Chondrocyte (in vitro differentiated cells): ENCODE measurements at places on chromosomes 2 and 18. TPM values are rescaled to one million over a fixed set of nuclear protein-coding genes. Genes with fewer than 3 reads are reported as not detected.

Gene ZAP70
- total RNA-seq, result 0.37 to 0.41 TPM in 2 of 3 replicates, not detected in the other

Gene KCNF1
- not detected in 3 replicates for total RNA-seq

DNA sequence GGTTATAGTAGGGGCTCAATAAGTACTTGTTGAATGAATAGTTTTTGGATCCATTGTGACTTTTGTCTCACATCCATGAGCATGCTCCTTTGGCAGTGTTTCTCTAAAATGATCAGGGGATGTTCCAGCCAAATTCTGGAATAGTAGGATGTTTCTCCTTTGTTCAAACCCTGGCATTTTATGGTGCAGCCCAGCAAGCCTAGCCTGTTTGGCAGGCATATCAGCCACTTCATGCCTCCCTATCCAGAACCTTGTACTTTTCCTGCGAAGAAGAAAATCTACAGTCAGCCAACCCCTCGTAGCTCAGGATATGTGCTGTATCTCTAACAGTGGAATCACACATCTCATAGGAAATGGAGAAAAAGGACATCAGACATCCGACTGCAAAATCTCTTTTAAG lies 27.1 kb upstream of the RPRD1A start:
- no peak for DNase-seq

GRCh38 chr2:217625557-217626169 lies 377.1 kb downstream of the TNS1 start:
- no peak for DNase-seq

DNA sequence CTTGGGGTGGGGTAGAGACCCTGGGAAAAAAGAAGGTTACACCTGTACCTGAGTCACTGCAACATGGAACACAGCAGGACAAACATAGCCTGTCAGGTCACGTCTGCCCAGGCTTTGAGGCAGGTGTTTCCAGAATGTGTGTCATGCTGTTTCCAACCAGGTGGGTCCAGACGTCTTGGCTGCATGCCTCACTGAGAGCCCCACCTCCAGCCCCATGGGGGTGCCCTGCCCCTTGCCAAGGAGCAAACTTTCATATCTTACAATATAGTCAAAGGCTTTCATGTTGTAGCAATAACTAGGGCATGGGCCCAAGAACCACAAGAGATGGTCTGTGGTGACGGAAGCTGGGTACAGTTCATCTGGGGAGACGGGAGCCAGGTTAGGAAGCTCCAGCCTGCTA lies 499.7 kb downstream of the BCL11A start:
- no peak for DNase-seq

DNA sequence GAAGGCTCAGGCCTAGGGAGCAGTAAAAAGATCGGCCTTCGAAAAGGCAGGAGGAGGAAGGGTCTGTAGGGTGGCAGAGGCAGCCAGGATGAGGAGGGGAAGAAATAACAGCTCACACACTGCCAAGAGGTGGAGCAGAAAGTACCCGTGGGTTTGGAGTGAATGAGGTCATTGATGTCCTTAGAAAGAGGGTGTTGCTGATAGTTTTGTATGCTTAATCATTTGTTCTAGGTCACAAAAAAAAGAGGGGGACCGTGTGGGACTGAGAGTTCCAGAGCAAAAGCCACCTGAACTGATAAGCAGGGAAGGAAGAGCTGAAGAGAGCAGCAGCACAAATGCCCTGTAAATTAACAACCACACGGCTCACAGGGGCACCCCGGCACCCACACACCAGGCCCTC lies 140.4 kb downstream of the FAM161A start:
- no peak for DNase-seq

Gene GRP
- total RNA-seq, result not detected in 3 replicates

GRCh38 chr18:9433671-9434121 lies 41.6 kb upstream of the RALBP1 start:
- DNase-seq, result no peak

Gene ANKRD29
- total RNA-seq, result 0.48 to 0.85 TPM (median 0.50 TPM) in 3 replicates

GRCh38 chr2:237598468-237599208 lies 8.1 kb upstream of the RAB17 start:
- DNase-seq, result no peak

Gene SFXN5
- 10.6 to 18.1 TPM (median 13.5 TPM) in 3 replicates for total RNA-seq

DNA sequence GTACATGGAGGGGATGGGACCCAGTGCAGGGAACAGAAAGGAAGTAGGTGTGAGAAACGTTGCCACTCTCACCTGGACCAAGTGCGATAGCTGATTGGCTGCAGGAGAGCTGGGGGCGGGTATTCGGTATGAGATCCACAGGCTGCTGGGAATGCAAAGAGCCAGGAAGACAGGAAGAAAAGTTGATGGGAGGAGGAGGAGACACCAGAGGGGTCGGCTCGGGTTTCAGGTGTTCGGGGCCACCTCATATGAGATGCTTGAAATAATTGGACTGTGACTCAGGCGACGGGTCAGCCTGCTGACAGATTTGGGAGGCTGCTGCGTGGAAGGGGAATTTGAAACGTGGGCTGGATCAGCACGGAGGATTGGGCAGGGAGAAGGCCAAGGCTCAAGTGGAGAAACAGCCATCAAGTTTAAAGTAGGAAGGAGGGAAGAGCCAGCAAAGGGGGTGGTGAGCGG lies 65.1 kb downstream of the MRPS9 start:
- no peak for DNase-seq

GRCh38 chr2:7031547-7032245 lies 114.5 kb downstream of the RNF144A start:
- DNase-seq, result no peak

Gene SCYGR4
- not detected in 3 replicates for total RNA-seq

DNA sequence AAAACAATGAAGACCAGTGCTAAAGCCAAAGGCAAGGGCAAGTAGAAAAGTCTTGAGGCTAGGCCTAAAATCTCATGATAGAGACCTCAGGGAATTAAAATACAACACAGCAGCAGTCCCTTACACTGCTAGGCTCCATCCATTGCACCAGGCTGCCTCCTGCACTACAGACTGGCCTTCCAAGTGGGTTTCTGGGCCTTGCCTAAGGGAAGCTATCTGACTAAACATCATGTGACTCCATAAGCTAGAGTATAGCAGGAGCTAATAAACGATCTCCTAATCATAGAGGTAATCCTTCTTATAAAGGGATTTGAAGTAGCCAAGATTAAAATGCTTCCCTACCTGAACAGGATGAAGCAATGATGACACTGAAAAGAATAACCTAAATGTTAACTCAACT lies 77.6 kb upstream of the NFU1 start:
- no peak for DNase-seq

GRCh38 chr2:149873936-149874335 lies 286.4 kb upstream of the MMADHC start:
- DNase-seq, result no peak

Gene PLCL1
- total RNA-seq, result 0.44 to 4.1 TPM (median 0.50 TPM) in 3 replicates
